Tongue (tissue), 3 donors: ENCODE measurements at places on chromosomes 1 and 21.

DNA sequence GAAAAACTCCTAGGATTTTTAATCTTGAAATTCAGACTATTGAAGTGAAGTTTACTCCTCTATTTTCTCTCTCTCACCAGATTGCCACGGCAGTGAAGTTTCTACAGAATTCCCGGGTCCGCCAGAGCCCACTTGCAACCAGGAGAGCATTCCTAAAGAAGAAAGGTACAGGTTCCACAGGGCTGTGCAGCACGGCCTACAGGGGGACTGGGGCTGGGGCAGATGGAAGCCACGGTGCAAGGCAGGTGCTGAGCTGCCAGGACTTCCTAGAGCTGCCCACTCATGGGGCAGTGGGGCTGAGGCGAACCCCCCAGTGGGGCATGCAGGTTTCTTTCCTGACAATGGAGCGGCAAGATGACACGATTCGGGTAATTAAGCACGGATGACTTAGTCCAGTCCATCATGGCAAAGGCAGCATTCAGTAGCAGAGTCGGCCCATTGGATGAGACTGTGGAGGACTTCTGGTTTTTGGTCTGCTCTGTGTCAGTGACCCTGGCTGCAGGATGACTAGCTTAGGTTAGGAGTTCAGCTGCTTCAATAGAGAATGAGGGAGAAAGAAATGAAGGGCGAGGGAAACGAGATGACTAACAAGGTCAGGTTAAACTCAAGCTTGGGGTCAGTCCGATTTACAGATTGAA lies 61.5 kb downstream of the PEX14 start:
- no peak for DNase-seq

GRCh38 chr1:178937695-178938094 lies 66.8 kb upstream of the ANGPTL1 start:
- DNase-seq = peak; percentile 43

- DNase-seq = no peak
Measured at GRCh38 chr1:89257041-89257440, 15.6 kb downstream of the GBP5 start.

- DNase-seq = no peak
Measured at GRCh38 chr1:200530623-200531261, 89.8 kb downstream of the KIF14 start.

DNA sequence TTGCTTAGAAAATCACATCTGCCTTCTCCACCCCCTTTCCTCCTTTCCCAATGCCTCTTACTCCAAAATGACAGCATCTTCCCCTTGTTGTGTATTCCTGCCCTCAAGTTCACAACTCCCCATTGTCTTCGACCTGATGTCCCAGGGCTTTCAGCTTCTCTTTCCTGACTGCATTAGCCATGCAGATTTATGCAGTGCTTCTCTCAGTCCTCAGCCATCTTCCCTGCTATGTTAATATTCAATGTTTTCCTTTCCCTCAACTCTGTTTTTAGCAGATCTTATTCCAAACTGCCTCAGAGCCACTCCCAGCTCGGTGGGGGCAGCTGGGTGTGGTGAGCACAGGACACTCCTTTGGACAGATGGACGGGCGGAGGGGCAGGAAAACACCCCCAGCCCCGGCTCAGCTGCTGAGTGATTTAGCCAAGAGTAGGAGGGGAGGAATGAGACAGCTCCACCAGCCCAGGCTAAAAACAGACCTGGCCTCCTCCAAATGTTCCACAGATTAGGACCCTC lies 71.0 kb downstream of the CD2 start:
- DNase-seq = peak; percentile 97
